ENCODE measurements at places on chromosomes 1 and 21. TPM values are rescaled to one million over a fixed set of nuclear protein-coding genes. Genes with fewer than 3 reads are reported as not detected.

- no peaks in the 10 kb centered on the region for H3K27me3 ChIP-seq
- H3K4me3 ChIP-seq, result no peak overlapping the region
- no peaks in the 10 kb centered on the region for H3K36me3 ChIP-seq
- H3K4me1 ChIP-seq, result no peaks in the 10 kb centered on the region
- no peak for DNase-seq
Observed at GRCh38 chr1:174584071-174584470, 136.3 kb downstream of the GPR52 start.

DNA sequence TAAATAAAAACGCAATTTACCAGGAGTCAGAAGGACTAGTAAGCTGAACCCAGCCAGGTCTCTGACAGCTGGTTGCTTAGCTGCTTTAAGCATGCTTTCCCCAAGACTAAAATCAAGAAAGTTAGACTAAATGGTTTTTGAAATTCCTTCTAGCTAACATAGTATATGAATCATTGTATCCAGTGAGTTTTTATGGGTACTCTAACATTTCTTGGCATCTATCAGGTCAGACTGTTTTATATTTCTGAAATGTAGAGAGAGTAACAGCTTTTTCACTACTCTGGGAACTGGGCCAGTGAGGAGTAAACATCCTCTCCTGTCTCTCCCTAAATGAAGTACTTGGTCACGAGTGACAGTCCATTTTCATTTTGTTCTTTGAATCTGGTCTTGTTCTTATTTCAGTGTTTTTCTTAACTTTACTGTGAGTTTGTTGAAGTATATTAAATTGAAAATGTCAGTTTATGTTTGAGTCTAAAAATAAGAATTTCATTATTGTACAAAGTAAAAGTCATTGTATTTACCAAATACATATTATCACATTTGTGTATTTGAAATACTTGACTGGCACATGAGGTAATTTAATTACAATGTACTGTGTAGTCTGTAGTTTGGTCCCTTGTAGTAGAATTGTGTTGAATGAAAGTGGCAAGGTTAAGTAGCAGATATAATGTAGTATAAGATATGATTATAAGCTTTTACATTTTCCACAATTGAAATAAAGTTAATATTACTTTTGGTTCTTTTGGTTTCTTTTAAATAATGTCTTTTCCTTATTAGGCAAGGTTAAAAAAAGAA is 47.6 kb downstream of the PKN2 start:
- H3K4me3 ChIP-seq, result no peak overlapping the region
- no peaks in the 10 kb centered on the region for H3K27me3 ChIP-seq
- DNase-seq, result peak; percentile 94
- peaks cover 14% of the 10 kb centered on the region for H3K36me3 ChIP-seq
- H3K27ac ChIP-seq, result peak overlapping the region; percentile 4

The HES2 gene
- total RNA-seq, result not detected

GRCh38 chr1:156746728-156747631 is 4.5 kb downstream of the HDGF start:
- H3K27me3 ChIP-seq, result no peaks in the 10 kb centered on the region
- H3K27ac ChIP-seq, result peak overlapping the region; percentile 100
- H3K36me3 ChIP-seq, result peaks cover 39% of the 10 kb centered on the region
- DNase-seq, result peak; percentile 97
- peak overlapping the region; percentile 86 for H3K4me3 ChIP-seq

- no peaks in the 10 kb centered on the region for H3K27me3 ChIP-seq
- H3K4me1 ChIP-seq, result peaks cover 31% of the 10 kb centered on the region
- H3K36me3 ChIP-seq, result peaks cover 4% of the 10 kb centered on the region
- peak within 1 kb of the TSS; percentile 89 for H3K4me3 ChIP-seq
Observed at GRCh38 chr1:33256471-33257206, at the start of gene ZNF362. Gene ZNF362 (plus strand): TSS chr1:33256492. CDS start chr1:33270575, 14,083 bp downstream.

The FCAMR gene
- total RNA-seq, result not detected

- DNase-seq, result no peak
- H3K27ac ChIP-seq, result no peak overlapping the region
- H3K4me3 ChIP-seq, result no peak overlapping the region
- H3K4me1 ChIP-seq, result no peaks in the 10 kb centered on the region
- H3K36me3 ChIP-seq, result no peaks in the 10 kb centered on the region
- H3K27me3 ChIP-seq, result no peaks in the 10 kb centered on the region
Observed at GRCh38 chr1:192654591-192655251, 18.8 kb downstream of the RGS13 start.

GRCh38 chr1:200558866-200559459 is 61.6 kb downstream of the KIF14 start:
- H3K36me3 ChIP-seq, result peaks cover 3% of the 10 kb centered on the region
- H3K27me3 ChIP-seq, result no peaks in the 10 kb centered on the region
- H3K27ac ChIP-seq, result no peak overlapping the region
- DNase-seq, result peak; percentile 51

Measured in muscle of leg (tissue), 16 donors.